ENCODE measurements at places on chromosomes 16 and 17. TPM values are rescaled to one million over a fixed set of nuclear protein-coding genes. Genes with fewer than 3 reads are reported as not detected.

The CES3 gene
- total RNA-seq: 0.78 TPM

The ICAM2 gene
- total RNA-seq: 8.4 TPM

DNA sequence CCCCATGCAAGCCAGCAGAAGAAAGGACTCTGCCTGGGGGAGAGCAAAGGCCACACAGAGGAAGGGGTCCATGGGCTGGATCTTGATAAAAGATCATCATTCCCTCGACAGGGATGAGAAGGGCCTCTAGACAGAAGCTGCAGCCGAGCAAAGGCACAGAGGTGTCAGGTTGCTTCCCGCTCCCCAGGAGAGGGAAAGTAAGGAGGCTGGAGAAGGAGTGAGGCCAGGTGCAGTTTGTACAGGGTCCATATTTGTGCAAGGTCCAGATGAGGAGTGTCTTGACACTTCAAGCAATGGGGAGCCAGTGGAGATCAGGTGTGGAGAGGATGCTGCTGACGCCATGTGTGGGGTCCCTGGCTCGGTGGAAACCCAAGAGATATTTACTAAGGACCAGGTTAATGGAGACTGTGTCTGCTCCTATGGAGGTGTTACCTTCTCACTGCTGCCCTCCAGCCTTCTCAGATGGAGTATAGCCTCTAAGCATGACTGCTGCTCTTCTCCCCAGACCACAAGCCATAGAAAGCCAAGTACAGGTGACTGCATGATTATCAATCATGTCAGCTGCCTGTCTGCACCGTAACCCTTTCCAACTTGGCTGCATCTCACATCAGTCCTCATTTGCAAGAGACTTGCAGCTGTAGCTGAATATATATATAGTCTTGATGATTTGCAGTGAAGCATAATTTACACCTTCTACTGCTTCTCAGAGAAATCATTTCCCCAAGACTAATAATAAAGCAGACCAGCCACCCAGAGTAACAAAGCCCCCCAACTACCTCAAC is 21.1 kb downstream of the GAS7 start:
- DNase-seq: no peak

GRCh38 chr17:34291721-34292348 is 6.3 kb downstream of the CCL11 start:
- DNase-seq: no peak

GRCh38 chr17:27239046-27239445 is 54.9 kb upstream of the WSB1 start:
- DNase-seq: no peak

All from occipital lobe (tissue), 3 donors.